Iris pigment epithelial cell (primary cell): ENCODE measurements at places on chromosomes 13 and 19.

GRCh38 chr19:5032101-5032967 lies 63.4 kb downstream of the KDM4B start:
- no peak for DNase-seq

GRCh38 chr19:1986357-1987162 lies 29.0 kb downstream of the BTBD2 start:
- DNase-seq, result no peak

- DNase-seq, result peak; percentile 57
Measured at GRCh38 chr13:42561752-42562467, 12.0 kb upstream of the TNFSF11 start.

GRCh38 chr13:65143920-65144319 lies 2086.2 kb downstream of the PCDH9 start:
- no peak for DNase-seq

GRCh38 chr19:42274065-42274682 lies 5.1 kb downstream of the CIC start:
- no peak for DNase-seq

DNA sequence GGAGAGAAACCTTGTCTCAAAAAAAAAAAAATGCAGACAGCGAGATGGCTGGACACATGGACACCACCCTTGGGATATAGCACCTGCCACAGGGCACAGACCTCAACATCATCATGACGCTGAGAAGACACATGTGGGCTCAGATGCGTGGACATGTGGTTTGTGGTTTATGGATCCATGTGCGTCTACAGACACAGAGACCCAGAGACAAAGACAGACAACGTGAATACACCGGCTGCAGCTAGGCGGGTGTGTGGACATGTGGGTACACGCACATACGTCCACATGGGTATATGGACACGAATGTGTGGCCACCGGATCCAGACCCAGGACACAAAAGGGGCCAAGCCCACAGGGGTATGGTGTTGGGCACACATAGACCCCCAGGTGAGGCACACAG lies 1.3 kb downstream of the TNFSF14 start:
- no peak for DNase-seq

DNA sequence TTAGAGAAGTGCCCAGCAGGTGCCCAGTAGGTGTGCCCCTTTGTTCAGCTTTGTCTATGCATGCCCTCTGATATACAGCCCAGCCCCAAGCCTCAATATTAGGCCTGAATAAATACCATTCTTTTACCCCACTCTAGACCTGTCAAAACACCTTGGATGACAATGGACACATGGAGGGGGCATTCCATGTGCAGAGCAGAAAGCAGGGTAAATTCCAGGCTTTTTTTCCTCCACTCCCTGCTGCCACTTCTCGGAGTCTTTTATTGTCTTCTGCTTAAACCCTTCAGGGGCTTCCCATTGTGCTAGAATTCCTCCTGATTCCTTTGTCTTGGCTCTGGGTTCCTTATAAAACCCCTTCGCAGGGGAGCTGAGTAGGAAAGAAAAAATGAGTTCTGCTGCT lies 5.8 kb upstream of the FRY start:
- no peak for DNase-seq

- no peak for DNase-seq
Measured at GRCh38 chr19:45340232-45340898, at the start of gene KLC3. Gene KLC3, plus strand, starts transcription at chr19:45340750. Its CDS starts 4,792 bp downstream, at chr19:45345542.

GRCh38 chr19:58498316-58499020 lies 13.3 kb downstream of the SLC27A5 start:
- no peak for DNase-seq

DNA sequence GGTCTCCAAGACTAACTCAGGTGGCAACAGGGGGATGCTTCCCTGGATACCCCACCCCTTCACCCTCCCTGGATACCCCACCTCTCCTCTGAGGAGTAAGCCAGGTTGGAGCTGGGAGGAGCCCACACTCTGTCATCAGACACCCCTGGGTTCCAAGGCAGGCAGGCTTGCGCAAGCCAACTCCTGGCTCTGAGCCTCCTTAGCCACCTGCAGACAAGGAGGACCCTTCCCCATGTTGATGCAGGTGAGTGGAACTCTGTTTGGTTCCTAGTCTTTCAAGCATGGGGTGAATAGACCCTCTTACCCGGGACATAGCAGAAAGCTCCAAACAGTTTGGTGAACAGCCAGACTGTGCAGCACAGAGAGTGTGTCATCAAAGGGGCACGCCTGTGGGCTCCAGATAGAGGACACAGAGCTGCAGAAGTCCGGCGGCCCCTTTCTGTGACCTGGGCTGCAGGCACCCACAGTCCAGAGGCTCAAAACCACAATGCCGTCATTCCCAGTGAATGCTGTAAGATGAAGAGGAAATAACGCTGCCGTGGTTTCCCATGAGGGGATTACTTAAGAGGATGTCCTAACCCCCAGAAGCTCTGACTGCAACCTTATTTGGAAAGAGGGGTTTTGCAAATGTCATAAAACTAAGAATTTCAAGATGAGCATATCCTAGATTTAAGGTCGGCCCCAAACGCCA lies 12.1 kb upstream of the HAS1 start:
- peak; percentile 88 for DNase-seq

GRCh38 chr19:10961073-10961860 lies 437 bp downstream of the SMARCA4 start:
- DNase-seq, result no peak

DNA sequence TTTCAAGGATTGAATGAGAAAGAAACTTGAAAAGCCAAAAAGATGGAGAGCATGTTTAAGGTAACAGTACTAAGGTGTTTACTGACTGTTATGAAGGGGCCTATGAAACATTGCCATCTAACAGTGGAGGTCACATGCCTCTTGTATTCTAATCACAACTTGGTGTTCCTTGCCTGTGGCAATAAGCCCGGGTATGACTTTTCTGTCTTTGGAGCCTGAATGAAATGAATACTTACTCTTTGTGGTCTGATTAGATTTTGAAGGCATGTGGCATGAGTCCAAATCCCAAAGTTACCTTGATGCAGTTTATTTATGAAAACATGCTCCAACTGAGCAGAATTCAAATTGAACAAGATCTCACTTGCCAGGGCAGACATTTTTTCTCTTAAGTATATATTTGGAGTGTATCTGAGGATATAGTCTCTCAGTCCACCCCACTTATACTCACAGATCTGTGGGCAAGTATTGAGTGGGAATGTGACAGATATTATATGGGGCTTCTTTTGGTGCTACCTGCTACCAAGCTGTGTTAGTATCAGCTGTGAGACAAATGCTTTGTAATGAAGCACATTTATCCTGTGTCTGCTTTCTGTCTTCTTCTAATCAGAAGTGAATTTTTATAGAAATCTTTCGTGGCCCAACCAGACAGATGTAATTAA lies 67.5 kb downstream of the B3GLCT start:
- peak; percentile 7 for DNase-seq

GRCh38 chr19:19563348-19563848 lies 25.3 kb downstream of the CILP2 start:
- DNase-seq, result no peak

DNA sequence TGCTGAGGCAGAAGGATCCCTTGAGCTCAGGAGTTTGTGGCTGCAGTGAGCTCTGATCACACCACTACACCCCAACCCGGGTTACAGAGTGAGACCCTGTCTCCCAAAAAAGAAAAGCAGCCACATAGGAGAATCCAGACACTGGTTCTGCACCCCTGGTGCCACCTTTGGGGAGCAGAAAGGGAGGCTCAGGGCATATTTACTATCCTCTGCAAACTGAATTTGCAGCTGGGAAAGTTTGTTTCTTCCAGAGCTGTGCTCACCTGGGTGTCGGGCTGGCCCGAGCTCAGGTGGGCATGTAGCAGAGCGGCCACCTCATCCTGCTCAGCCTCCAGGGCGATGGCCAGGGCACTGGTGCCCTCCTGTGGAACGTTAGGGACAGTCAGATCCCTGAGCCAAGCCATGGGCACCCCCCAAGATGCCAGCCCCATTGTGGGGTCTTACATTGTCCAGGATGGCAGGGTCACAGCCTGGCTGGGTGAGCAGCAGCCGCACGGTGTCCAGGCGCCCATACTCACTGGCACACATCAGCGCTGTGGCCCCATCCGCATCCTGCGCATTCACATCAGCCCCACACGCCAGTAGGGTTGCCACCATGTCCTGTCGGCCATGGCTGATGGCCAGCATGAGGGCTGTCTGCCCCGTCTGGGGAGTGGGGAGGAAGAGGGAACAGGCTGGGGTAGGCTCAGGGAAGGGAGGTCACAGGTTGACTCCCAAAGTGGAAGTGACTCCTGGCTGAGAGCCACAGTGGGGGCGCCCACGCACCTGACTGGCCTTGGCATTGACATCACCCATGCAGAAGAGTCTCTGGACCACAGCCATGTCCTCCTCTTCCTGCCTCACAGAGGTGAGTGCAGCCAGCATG lies 3.1 kb downstream of the RPS28 start:
- no peak for DNase-seq

DNA sequence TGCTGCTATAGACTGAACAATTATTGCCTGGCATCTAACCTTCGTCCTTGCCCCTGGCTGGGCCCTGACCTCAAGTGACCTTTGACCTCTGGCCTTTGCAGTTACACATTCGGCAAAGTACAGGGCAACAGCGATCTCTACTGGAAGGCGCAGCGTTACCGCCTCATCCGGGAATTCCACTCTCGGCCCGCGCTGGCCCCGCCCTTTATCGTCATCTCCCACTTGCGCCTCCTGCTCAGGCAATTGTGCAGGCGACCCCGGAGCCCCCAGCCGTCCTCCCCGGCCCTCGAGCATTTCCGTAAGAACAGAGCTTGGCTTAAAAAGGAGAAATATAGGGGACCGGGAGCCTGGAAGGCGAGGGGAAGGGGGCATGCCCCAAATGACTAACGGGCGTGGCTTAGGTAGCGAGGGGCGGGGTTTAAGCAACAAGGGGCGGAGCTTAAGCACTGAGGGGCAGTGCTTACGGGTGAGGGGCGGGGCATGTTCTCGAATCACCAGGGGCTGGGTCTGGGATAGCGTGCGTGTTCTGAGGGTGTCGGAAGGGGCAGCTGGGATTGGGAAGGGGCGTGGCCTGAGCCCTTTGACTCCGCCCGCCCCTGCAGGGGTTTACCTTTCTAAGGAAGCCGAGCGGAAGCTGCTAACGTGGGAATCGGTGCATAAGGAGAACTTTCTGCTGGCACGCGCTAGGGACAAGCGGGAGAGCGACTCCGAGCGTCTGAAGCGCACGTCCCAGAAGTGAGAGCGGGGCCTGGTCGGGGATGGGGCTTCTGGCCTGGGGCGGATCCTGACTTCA lies 52.7 kb downstream of the TRPM4 start:
- peak; percentile 62 for DNase-seq

GRCh38 chr19:10935371-10936059 lies 6.9 kb downstream of the TIMM29 start:
- no peak for DNase-seq

- no peak for DNase-seq
Measured at GRCh38 chr13:99246100-99246499, 12.1 kb downstream of the GPR18 start.

DNA sequence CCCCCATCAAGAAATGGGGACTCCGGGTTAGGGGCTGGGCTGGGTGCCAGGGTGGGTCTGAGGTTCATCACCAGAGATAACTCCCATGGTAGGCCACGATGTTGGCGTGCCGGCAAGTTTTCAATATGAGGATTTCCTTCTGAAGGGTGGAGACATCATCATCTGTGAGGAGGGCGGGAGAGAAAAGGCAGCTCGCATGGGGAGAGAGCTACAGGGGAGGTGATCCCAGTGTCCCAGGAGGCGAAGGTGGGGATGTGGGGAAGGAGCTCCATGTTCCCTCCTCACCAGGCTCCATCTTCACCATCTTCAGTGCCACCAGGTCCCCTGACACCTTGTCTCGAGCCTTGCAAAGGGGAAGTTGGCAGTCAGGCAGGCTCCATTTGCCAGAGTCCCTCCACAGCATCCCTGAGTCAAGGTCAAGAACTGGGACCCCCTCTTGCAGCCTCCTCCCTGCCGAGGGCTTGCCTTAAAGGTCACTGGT lies 430 bp downstream of the MAP4K1 start:
- no peak for DNase-seq

- peak; percentile 27 for DNase-seq
Measured at GRCh38 chr13:35164324-35164932, 222.4 kb downstream of the NBEA start.

DNA sequence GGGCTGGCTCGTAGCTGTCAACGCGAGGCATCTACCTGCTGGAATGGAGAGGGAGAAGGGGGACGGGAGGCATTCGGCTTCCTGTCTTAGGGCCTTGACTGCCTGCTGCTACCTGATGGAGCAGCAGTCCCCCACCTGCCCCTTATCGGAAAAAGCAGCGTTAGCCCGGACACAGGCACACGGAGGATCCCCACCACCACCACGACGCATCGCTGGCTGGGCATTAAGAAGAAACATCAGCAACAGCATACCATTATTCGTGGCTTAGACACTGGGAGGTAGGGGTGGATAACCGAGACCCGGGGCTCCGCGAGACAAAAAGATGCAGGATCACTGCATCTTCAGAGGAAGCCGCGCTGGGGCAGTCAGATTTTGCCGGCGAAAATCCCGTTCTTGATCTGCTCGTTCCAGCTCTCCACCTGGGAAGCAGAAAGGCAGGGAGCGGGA lies 1.1 kb downstream of the COX6B2 start:
- no peak for DNase-seq

DNA sequence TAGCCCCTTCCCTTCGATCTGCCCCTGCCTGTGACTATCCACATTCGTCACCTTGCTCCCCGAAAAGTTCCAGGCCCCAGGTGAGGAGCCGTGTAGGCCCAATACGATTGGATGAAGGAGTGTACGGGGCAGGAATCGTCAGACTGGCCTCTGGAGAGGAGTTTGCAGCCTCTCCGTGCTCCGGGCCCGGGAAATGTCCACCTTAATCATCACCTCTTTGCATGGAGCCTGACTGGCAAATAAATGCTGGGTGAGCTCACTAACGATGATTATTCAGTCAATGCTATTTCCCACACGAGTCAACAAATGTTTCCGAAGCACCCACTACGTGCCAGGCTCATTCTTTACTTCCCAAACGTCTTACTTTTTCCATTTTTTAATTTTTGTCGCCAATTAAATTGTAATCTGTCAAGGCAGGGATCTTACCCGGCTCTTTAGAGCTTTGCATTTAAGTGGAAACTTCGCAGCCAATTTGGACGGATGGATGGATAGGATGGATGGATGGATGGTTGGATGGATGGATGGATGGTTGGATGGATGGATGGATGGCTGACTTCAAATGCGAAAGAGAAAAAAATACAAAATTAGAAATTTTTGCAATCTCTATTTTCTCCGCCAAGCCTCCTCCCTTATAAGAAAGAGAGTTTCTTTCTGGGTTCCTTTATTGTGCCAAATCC lies 45.8 kb downstream of the TGDS start:
- DNase-seq, result peak; percentile 57

GRCh38 chr19:54481326-54481930 lies 8.3 kb upstream of the CDC42EP5 start:
- peak; percentile 40 for DNase-seq

GRCh38 chr19:8208922-8209461 lies at the start of gene CERS4:
Gene CERS4, plus strand, starts transcription at chr19:8209370. Its CDS starts 41,707 bp downstream, at chr19:8251077.
- peak; percentile 17 for DNase-seq

DNA sequence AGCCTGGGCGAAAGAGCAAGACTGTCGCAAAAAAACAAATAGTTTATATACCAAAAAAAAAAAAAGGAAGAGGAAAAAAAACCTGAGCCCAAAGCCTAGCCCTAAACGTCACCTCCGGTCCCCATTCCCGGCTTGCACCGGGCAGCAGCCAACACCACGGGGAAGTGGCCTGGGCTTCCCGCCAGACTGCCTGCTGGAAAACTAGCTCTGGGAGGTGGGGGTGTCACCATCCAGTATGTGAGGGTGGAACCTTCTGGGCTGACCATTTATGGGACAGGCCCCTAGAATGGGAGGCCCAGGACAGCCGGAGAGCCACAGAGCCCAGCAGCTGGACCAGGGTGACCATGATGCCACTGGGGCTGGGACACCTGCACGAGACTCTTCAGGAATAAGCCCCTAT lies 37.3 kb downstream of the IL12RB1 start:
- DNase-seq, result peak; percentile 18

GRCh38 chr19:49786376-49786820 lies 19.6 kb downstream of the AP2A1 start:
- peak; percentile 60 for DNase-seq

- peak; percentile 70 for DNase-seq
Measured at GRCh38 chr13:68190818-68191217, 960.7 kb upstream of the PCDH9 start.
